ENCODE measurements at places on chromosomes 11 and 22.
A peak's percentile ranks its signal among the peaks of the same experiment; 100 is the strongest.

DNA sequence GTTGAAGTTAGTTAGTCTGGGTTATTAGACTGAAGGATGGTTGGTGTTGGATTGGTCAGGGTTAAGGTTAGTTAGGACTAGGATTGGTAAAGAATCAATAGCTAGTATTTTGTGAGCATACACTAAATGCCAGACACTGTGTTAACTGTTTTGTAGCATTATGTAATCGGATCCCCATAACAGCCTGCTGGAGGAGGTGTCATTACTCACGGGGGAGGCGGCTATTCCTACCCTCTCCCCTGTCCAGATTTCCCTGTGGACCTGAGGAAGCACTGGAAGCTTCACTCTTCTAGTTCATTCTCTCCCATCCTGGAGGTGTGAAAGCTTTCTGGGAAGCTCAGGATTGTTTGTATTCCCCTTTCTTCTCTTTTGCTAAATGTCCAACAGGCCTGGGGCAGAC, 40.5 kb upstream of the KCNJ11 start:
- no peak for DNase-seq

DNA sequence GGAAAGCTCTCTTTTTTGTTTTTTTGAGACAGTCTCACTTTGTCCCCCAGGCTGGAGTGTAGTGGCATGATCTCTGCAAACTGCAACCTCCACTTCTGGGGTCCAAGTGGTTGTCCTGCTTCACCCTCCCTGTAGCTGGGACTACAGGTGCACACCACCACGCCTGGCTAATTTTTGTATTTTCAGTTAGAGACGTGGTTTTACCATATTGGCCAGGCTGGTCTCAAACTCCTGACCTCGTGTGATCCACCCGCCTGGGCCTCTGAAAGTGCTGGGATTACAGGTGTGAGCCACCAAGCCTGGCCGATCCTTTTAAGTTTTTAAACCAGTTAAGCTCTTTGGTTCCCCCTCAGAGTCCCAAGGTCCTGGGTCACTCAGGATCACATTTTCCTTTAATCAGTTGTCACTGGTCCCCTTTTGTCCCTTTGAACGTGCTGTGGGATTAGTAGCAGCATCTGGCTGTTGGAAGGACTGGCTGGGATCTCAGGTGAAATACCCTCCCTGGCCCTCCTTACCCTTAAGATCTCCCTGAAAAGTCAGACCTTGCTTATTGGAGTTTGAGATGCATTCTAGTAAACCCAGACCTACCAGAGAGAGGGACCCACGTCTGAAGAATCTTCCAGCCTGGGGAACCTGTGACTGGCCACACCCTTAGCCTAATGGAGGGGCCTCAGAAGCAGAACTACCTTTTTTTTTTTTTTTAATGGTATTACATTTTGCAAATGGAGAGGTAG, 8.1 kb downstream of the MALAT1 start:
- DNase-seq = peak; percentile 82

DNA sequence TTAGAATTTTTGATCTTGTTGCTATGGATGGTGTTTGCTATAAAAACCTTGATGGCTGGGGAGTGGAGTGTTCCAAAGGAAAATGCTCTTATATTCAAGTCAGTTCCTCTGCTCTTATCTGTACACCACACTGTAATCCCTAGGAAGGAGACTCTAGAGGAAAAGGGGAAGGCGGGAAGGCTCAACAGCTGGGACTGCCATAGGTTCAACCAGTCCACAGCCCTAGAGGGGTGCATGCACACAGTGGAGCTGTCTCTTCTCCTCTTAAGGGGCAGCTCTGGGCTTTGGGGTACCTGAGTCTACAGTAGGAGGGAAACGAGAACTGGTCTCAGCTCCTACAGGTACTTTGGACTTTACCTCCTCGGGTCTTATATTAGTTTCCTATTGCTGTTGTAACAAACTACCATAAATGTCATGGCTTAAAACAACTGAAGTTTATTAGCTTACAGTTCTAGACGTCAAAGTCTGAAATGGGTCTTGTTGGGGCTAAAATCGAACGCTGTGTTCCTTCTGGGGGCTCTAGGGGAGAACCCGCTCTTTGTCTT, 77.2 kb upstream of the ZBED5 start:
- DNase-seq = no peak

DNA sequence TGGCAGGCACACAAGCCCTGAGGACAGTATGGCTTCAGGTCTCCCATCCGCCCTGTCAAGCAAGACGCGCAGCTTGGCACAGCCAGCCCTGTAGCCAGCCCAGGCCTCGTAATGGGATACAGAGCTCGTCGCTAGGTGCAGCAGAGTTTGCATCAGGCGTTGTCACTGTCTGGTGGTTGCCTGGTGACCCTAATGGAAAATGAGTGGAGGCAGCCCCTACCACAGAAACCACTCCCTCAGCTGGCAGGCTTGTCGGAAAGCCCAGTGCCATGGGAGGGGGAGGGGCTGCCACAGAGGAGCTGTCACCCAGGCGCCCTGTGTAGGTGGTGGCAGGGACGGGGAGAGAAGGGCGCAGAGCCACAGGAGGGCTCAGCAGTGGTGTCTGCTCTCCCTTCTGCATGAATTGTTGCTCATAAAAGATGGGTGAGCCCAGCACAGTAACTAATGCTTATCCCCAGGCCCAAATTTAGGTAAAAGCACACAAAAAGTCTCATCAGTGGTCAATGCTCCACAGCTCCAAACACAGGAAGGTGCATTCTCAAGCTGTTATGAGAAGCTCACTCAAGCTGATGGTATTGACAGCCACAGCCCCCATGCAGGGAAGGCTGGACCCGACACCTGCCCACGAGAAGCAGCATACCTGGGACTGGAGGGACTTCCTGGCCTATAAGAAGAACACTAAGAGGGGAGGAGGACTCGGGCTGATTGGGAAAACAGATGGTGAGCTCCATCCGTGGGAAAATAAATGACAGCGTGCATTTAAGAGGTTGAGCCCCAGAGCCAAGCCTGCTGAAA, 164.6 kb downstream of the ETS1 start:
- no peak for DNase-seq

- no peak for DNase-seq
These were observed 43.7 kb upstream of the APOA1 start for GRCh38 chr11:116881143-116881542.

DNA sequence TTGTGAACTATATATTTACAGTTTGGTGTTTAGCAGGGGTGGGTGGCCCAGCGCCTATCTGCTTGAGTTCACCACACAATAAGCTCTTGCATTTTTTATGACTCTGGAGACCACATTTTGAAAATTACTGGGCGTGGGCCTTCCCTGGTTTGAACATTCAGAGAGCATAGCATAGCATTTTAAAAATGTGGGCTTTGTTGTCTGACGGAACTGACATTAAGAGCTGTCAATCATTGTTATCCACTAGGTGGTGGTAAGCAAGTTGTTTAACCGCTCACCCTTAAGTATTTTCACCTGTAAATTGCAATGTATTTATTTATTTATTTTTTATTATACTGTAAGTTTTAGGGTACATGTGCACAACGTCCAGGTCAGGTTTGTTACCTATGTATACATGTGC, 1.0 kb downstream of the NLRP14 start:
- no peak for DNase-seq

DNA sequence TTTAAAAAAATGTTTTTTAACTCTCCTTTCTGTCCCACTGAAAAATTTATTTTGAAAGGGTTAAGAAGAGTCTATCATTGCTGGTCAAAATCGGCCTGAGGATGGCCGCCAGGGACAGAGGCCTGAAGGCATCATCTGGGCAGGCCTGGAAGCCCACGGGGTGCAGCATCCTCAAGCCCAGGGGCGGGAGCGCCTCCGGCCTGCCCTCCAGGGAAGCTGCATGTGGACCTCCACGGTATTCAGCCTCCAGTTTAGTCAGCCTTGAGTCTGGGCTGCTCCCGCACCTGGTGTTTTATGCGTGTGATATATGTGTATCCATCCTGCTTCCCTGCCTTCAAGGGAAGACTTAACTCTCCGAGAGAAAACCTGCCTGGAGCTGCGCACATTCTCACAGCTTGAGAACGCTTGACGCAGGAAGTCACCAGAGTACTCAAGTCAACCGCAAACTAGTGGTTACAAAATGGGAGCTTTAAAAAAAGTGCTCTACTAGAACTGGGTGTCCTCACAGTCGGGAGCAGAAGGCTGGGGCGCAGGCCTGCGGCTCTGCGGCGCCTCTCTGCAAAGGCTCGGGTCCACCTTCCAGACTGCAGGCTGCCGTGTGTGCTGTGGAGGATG, 13.6 kb upstream of the BID start:
- no peak for DNase-seq
